ENCODE measurements at places on chromosomes 1 and 21.

DNA sequence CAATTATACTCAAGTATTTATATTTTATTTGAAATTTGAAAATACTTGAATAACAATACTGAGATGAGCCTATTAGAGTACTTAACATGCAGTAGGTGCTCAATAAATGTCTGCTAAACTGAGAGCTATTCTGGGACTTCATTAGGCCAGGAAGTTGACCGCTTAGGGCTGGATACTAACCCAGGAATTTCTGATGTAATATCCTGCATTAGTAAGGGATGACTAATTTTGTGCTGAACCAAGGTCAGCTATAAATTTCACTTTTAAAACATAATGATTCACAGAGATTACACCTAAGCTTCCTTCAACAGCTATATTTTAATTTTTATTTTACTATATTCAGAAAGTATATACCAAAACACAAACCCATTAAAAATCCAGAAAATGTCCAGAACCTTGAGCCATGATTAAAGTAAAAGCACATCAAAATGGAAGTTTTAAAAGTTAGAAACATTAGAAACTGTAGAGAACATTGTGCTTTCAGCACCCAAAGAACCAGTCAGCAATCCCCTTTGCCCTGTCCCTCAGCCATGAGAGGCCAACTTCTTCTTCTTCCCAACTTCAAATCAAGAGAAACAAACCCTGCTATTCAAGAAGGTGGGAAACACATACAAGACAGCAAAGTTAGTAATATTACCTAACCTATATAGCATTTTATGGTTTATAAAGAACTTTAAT is 35.4 kb downstream of the WNT2B start:
- no peak for DNase-seq

DNA sequence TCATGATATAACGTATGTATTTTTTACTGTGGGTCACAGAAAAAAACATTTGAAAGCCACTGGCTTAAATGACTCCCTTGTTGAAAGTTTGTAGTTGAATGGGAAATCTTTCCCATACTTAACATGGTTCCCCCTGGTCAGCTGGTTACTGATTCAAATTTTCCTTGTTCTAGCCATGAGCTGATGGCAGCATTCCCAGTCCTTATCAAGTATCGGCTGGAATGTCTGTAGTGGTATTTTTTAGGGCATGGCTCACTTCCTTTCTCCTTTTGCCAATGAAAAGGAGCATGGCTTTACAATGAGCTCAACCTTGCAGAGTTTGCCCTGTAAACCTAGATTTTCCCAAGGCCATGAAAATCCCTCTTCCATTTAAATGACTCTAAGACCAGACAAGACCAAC is 55.7 kb downstream of the GIPC2 start:
- no peak for DNase-seq

DNA sequence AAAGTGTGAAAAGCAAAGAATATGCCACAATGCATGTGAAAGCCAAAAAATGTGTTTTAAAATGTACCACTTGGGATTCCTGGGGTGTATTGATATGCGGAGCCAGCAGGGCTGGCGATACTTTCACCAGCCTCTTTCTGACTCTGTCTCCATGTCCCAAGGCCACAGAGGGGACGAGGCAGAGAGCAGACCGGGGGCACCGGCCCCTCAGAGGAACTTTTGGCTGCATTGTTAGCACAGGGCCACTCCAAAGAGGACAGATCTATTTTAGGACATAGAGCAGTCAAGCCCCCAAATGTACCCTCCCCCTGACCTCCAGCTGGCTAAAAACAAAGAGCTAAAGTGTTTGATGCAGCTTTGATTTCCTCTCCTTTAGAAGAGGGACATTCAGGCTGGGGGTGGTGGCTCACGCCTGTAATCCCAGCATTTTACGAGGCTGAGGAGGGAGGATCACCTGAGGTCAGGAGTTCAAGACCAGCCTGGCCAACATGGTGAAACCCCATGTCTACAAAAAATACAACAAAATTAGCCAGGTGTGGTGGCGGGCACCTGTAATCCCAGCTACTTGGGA is 25.6 kb upstream of the ZNF436 start:
- no peak for DNase-seq

DNA sequence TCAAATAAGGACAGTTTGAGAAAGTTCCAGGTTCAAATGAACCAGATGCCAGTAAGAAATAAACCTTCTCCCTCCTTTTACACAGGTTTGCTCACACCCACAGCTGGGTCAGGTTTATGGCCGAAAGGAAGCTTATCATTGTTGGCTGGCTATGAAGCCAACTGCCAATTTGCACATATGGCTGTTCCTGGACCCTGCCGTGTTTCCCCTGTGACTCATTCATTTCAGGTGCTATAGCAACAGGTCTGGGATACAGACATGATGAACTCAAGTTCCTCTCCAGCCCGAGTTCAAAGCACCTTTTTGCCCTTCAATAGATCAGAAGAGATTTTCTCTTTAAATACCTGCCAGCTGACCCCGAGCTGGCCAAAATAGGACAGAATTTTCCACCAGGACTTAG is 134.4 kb upstream of the SMYD2 start:
- DNase-seq = no peak

DNA sequence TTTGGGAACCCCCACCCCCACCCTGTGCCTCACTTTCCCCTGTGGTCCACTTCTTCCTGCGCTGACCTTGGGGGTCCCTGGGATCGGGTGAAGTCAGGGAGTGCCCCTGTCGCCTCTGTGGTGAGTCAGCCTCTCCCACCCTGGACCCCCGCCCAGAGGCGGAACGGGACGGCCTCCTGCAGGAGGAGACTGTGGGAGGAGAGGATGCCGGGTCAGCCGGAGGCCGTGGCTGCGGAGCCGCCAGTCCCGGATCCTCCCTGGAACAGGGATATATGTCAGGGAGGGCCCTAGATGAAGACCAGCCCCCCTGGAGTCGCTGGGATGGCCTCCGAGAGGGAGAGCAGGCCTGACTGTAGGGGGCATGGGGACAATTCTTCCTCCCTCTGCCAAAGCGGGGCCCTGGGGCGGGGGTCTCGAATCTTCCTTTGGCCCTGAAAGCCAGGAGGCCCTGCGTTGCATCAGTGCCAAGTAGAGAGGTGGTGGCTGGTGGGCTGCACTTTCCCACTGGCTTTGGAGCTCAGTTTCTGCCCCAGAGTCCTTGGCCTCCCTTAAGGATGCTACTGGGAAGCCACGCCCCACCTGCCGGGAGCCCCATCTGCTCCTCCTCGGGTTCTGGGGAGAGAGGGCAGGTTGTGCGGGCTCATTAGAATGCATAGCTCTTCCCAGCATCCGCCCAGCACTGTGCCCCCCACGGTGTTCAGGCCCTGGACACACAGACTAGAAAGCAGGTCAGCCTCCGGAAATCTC is 930 bp downstream of the ARHGEF10L start:
- no peak for DNase-seq

- no peak for DNase-seq
These were observed 18.2 kb downstream of the OR2C3 start for GRCh38 chr1:247517795-247518612.

Data from effector CD4-positive, alpha-beta T cell (primary cell).